B cell (primary cell): ENCODE measurements at places on chromosomes 2 and 18.

- DNase-seq = no peak
Measured at GRCh38 chr18:12803069-12803936, 80.7 kb downstream of the PTPN2 start.

DNA sequence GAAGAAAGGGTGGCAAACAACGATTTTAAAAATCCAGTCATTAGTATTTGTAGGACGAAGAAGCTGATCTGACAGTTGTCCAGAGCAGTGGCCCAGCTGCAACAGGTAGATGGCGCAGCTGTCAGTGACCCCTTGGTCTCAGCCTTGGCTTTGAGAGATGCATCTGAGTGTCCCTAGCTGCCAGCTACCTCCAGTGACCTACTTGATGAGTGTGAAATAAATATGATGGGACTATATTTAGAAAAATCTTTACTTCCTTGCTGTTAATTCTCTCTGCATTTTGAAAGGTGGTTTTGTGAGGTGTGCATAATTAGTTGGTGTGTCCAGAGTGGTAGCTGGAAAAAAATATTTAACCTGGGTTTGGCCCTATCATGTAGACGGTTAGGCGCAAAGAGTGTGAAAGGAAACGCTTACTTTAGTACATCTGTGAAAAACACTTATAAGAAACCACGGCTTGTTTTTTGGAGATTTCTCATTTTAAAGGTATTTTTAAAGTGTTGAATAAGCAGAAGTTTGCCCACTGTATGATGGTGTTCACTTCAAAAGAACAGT lies 963 bp downstream of the INPP1 start:
- DNase-seq = no peak

DNA sequence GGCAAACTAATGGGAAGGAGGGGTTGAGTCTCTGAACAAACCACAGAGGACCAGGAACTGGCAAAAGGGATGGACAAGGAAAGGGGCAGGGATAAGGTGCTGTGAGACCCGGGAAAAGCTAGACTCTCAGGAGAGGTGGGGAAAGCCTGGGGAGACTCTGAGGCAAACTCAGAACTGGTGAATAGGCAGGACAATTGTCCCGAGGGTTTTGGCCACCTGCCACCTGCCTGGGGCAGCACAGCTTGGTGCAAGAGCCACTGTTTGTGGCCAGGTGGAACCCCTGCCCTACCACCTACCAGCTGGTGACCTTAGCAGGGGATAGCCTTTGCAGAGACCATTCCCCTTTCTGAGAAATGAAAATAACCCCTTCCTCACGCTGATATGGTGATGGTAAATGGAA lies 129.4 kb upstream of the ASB18 start:
- no peak for DNase-seq

GRCh38 chr18:13211534-13211933 lies 7.0 kb upstream of the LDLRAD4 start:
- DNase-seq = no peak

DNA sequence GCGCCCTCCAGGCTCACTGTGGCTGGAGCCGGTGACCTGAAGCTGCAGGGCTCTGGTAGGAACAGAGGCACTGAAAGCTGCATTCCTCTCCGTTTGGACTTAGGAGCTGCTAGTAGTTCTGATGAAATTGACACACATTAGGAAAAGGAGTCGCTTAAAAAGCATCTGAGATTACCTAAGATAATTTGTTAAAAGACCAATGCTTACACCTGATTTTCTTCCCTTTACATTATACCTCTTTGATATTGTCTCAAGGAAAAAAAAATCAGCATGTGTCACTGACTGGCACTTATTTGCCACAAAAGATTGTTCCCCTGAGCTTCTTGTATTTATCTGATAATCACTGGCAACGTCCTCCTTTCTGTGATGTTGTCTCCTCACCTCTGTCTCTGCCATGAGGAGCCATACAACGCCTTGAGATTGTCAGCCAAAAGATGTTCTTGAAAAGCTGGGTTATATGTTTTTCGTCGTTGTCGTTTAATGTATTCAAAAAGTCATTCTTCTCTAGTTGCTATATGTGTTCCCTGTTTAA lies 618 bp upstream of the CHN1 start:
- DNase-seq = no peak

DNA sequence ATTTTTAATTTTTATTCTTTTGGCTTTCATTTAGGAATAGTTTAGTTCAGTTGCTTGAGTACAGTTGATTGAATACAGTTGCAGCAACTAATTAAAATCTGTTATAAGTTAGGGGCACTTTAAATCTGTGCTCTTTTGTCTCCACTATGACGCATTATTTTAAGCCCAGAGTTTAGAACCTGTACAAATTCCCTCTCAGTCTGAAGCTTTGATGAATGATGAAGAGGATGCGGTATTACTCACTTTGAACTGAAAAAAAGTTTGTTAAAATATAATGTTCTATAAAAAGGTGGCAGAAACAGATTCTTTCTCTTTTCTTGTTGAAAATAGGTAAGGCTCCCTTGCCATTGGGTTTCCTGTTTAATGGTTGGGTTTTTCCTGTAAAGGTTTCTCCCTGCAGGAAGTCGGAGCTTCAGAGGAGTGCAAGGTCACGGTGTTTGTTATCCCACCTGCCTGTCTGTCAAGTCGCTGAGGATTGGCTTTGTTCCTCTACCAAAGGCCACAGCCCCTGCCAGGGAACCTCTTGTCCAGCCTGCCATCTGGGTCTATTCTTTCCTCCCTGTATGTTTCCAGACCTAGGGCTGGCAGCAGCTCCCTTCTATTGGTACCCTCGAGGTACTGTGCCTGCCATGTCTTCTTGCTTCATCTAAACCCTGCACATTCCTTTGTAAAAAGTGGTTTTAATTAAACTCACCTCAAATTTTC lies 43.8 kb upstream of the FN1 start:
- no peak for DNase-seq

GRCh38 chr18:23038712-23039111 lies 96.6 kb upstream of the CABLES1 start:
- no peak for DNase-seq
